HepG2 (cell line): ENCODE measurements at places on chromosomes 6 and 20. TPM values are rescaled to one million over a fixed set of nuclear protein-coding genes. Genes with fewer than 3 reads are reported as not detected.
A peak's percentile ranks its signal among the peaks of the same experiment; 100 is the strongest.

PDE10A gene
- total RNA-seq, result not detected in 2 replicates

KIF25 gene
- not detected in 2 replicates for total RNA-seq

DHX35 gene
- total RNA-seq, result 28.7 and 30.4 TPM in 2 replicates

NDUFAF5 gene
- 66.7 and 86.0 TPM in 2 replicates for total RNA-seq

GRCh38 chr6:47836046-47836445, 54.2 kb downstream of the OPN5 start:
- no peaks in the 10 kb centered on the region for H3K27me3 ChIP-seq
- H3K27ac ChIP-seq, result no peak overlapping the region
- H3K36me3 ChIP-seq, result no peaks in the 10 kb centered on the region

- H3K4me1 ChIP-seq, result no peaks in the 10 kb centered on the region
- H3K27me3 ChIP-seq, result 0 out of 3 replicates have a peak, but pooled peaks cover 8% of the 10 kb centered on the region
- DNase-seq, result no peak
- H3K36me3 ChIP-seq, result no peaks in the 10 kb centered on the region
Measured at GRCh38 chr6:159557031-159557430, 136.0 kb downstream of the SOD2 start.

GRCh38 chr6:47245745-47246371, 63.8 kb downstream of the TNFRSF21 start:
- H3K36me3 ChIP-seq, result peaks cover 12% of the 10 kb centered on the region
- no peak overlapping the region for H3K4me3 ChIP-seq
- no peak overlapping the region for H3K27ac ChIP-seq

DNA sequence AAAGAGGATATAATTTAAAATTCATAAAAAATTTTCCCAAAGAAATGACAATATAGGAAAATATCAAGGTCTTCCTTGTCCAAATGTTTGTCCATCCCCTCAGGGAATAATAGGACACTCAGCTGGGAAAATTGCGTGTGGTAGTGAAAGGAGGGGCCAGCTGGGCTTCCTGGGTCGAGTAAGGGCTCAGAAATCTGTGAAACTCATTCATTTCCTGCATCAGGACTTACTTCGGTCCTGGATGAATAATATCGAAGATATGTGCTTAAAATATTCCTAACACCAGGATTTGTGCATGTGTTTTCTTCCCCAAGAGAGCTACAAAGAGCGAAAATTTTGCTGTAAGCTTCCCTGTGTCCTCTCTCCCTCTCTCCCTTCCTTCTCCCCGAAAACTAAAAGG, 118.2 kb upstream of the GJE1 start:
- H3K27me3 ChIP-seq, result peaks cover 2% of the 10 kb centered on the region; the same call in 1 of the 2 replicates
- no peak overlapping the region for H3K4me3 ChIP-seq
- no peaks in the 10 kb centered on the region for H3K36me3 ChIP-seq
- H3K27ac ChIP-seq, result no peak overlapping the region

DNA sequence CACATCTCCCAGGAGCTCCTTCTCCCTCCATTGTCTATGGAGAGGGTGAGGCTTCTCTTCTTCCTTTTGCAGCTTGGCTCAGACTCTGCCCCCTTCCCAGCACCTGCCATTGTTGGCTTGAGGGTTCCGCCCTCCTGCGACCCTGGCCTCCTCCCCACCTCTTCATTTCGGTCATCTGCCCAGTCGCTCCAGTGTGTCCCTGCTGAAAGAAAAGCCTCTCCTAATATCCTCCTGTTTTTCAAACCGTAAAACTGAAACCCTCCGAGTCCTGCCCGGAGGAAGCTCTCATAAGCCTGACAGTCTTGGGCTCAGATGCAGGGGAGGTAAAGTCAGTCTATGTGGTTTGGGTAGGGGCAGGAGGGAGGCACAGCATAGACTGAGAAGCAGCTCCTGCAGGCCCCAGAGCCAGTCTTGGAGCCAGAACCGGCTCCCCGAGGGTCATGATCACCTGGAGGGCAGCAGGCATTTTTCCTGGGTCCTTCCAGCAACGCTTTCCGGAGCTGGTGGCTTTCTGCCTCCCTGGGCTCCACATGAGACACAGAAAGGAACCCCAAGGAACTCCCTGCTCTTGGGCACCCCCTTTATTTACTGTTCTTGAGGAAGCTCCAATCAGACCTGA, 235.1 kb downstream of the SMOC2 start:
- no peaks in the 10 kb centered on the region for H3K4me1 ChIP-seq
- DNase-seq, result no peak
- H3K27me3 ChIP-seq, result peaks cover 58% of the 10 kb centered on the region; the same call in 2 of the 3 replicates
- H3K36me3 ChIP-seq, result no peaks in the 10 kb centered on the region

DNA sequence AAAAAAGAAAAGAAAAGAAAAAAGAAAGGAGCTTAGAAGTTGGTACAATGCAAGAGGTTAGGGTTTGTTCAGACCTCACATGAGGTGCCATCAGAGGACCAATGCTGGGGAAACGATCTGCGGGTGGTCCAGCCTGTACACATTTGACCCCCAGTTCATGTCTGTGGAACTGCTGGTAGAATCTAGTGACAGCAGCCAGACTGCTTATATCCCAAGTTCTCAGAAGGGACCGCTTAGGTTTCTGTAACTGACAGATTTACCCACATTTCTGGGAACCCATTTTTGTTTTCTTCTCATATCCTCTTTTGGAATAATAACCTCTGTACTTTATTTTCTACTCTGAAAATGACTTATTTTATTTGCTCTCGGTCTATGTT, 4.7 kb downstream of the PPP1R18 start:
- H3K4me1 ChIP-seq, result peaks cover 61% of the 10 kb centered on the region
- DNase-seq, result no peak
- H3K4me3 ChIP-seq, result no peak overlapping the region
- no peak overlapping the region for H3K27ac ChIP-seq

- no peaks in the 10 kb centered on the region for H3K4me1 ChIP-seq
- H3K27me3 ChIP-seq, result no peaks in the 10 kb centered on the region
- no peak overlapping the region for H3K27ac ChIP-seq
- H3K4me3 ChIP-seq, result no peak overlapping the region
- H3K36me3 ChIP-seq, result no peaks in the 10 kb centered on the region
- no peak for DNase-seq
Measured at GRCh38 chr6:64293298-64293697, 657.7 kb downstream of the PHF3 start.

DNA sequence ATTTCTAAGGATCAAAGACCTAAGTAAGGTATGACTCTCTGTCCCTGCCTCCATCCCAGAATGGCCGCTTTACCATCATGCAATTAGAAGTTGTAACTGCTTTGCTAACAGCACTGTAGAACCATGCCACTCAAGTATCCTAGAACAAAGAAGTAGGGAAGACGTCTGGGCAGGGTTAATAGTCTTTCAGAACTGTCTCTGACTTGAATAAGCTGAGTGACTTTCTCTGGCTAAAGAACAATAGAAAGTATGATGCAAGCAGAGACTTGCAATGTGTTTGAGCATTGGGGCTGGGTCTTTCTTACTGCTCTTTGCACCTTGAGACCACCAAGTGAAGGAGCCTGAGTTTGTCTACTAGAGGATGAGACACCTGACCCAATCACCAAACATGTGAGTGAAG, 279.6 kb upstream of the JAG1 start:
- DNase-seq, result no peak
- H3K27me3 ChIP-seq, result no peaks in the 10 kb centered on the region
- no peak overlapping the region for H3K4me3 ChIP-seq
- peaks cover 23% of the 10 kb centered on the region for H3K4me1 ChIP-seq
- H3K27ac ChIP-seq, result no peak overlapping the region

DNA sequence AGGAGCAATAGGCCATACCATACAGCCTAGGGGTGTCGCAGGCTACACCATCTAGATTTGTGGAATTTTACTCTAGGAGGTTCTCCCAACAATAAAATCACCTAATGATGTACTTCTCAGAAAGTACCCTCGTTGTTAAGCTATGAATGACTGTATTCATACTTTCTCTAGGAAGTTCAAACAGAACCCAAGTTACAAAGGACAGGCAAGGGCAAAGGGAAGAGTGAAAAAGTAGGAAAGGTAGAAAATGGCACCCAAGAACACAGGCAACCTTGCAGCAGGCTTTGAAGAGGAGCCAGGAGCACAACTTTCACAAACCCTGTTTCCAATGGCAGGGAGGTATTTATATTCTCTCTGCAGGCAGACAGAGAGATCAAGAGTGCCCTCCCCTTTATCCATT, 67.2 kb downstream of the B4GALT5 start:
- H3K4me3 ChIP-seq, result no peak overlapping the region
- peak overlapping the region; percentile 1 for H3K27ac ChIP-seq
- DNase-seq, result no peak
- H3K27me3 ChIP-seq, result no peaks in the 10 kb centered on the region
- peaks cover 39% of the 10 kb centered on the region for H3K4me1 ChIP-seq

GRCh38 chr6:16555550-16555949, 205.7 kb downstream of the ATXN1 start:
- no peaks in the 10 kb centered on the region for H3K27me3 ChIP-seq
- no peak overlapping the region for H3K27ac ChIP-seq
- H3K4me3 ChIP-seq, result no peak overlapping the region
- no peak for DNase-seq
